ENCODE measurements at places on chromosomes 16 and 17.

- no peaks in the 10 kb centered on the region for H3K36me3 ChIP-seq
- peaks cover 63% of the 10 kb centered on the region for H3K4me1 ChIP-seq
- peak overlapping the region; percentile 89 for H3K27ac ChIP-seq
- H3K4me3 ChIP-seq, result peak overlapping the region; percentile 45
These were observed 43.5 kb downstream of the GPRC5B start for GRCh38 chr16:19841184-19841583.

DNA sequence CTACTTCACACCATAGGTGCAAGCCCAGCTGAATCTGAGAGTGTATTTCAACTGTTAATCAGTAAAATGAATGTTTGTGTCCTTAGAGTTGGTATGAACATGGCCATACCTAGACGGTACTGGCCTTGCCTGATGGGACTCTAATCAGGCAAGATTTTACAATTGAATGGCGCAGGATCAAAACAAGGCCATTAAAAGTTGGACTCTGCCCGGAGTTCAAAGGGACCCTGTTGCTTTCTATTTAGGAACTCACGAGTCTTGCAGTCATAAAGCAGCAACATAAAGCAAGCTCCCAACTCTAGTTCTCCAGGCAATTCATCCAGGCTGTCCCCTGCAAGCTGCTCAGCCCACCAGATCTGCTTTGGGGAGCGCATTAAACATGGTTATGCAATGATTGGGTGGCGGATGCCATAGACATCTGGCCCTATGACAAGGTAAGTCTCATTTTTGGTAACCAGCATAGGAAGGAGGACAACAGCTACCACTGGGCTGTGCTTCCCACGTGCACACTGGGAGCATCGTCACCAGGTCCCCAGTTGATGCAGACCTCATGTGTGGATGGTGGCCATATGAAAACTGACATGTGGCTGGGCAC lies 8.8 kb downstream of the TMEM186 start:
- no peaks in the 10 kb centered on the region for H3K36me3 ChIP-seq
- no peak overlapping the region for H3K4me3 ChIP-seq
- no peak overlapping the region for H3K27ac ChIP-seq
- DNase-seq, result no peak
- H3K4me1 ChIP-seq, result no peaks in the 10 kb centered on the region

GRCh38 chr17:17508019-17508535 lies 11.9 kb upstream of the RASD1 start:
- H3K27me3 ChIP-seq, result no peaks in the 10 kb centered on the region
- no peaks in the 10 kb centered on the region for H3K36me3 ChIP-seq
- no peak overlapping the region for H3K4me3 ChIP-seq
- H3K4me1 ChIP-seq, result peaks cover 16% of the 10 kb centered on the region

- H3K27me3 ChIP-seq, result no peaks in the 10 kb centered on the region
- H3K36me3 ChIP-seq, result no peaks in the 10 kb centered on the region
These were observed 1.6 kb upstream of the MRPL58 start for GRCh38 chr17:75010683-75011400.

GRCh38 chr17:72301887-72302286 lies 181.1 kb downstream of the SOX9 start:
- no peaks in the 10 kb centered on the region for H3K4me1 ChIP-seq
- H3K36me3 ChIP-seq, result no peaks in the 10 kb centered on the region
- H3K27me3 ChIP-seq, result no peaks in the 10 kb centered on the region
- no peak overlapping the region for H3K4me3 ChIP-seq

GRCh38 chr17:61456688-61457225 lies 4.5 kb downstream of the TBX4 start:
- no peaks in the 10 kb centered on the region for H3K36me3 ChIP-seq
- no peak for DNase-seq
- H3K4me3 ChIP-seq, result no peak overlapping the region
- H3K4me1 ChIP-seq, result no peaks in the 10 kb centered on the region

DNA sequence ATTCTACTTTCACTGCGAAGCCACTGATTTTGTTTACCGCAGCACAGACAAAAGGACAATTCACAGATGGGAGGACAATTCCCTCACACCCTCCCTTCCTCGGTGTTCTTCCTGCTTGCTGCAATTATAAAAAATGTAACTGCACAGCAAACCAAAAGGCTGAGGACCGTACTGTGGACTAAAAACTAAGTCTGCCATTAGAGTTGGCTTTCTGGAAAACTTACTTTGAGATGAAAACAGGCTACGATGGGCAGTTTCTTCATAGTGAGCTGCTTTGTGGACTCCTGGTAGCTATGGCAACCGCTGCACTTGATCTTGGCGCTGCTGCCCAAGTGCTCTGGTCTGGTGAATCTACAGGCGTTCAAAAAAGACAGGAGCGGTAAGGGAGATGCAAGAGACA lies 35.2 kb downstream of the USP22 start:
- no peaks in the 10 kb centered on the region for H3K27me3 ChIP-seq
- H3K27ac ChIP-seq, result no peak overlapping the region
- DNase-seq, result peak; percentile 1
- no peak overlapping the region for H3K4me3 ChIP-seq

DNA sequence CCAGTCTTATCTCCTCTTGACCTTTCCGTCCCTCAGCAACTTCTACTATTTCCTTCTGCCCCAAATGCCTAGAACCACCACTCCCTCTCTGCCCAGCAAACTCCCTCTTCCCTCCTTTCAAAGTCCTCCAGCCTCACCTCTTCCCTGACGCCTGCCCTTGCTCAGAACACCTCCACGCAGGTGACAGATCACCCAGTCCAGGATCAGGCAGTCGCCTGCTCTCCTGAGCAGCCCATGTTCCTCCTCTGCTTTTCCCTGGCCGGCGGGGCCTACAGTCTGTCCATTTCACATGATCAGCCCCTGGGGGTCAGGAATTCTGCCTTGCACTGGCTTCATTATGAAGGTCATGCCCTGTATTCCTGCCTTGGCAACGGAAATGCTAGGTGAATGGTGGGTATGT lies 422 bp downstream of the CD300LF start:
- no peaks in the 10 kb centered on the region for H3K36me3 ChIP-seq
- H3K4me1 ChIP-seq, result no peaks in the 10 kb centered on the region
- H3K27me3 ChIP-seq, result peaks cover 24% of the 10 kb centered on the region
- no peak overlapping the region for H3K4me3 ChIP-seq

GRCh38 chr16:19071811-19072777 lies 4.7 kb downstream of the COQ7 start:
- peaks cover 4% of the 10 kb centered on the region for H3K36me3 ChIP-seq
- no peak overlapping the region for H3K4me3 ChIP-seq
- no peak overlapping the region for H3K27ac ChIP-seq
- H3K4me1 ChIP-seq, result peaks cover 32% of the 10 kb centered on the region
- peak; percentile 25 for DNase-seq

DNA sequence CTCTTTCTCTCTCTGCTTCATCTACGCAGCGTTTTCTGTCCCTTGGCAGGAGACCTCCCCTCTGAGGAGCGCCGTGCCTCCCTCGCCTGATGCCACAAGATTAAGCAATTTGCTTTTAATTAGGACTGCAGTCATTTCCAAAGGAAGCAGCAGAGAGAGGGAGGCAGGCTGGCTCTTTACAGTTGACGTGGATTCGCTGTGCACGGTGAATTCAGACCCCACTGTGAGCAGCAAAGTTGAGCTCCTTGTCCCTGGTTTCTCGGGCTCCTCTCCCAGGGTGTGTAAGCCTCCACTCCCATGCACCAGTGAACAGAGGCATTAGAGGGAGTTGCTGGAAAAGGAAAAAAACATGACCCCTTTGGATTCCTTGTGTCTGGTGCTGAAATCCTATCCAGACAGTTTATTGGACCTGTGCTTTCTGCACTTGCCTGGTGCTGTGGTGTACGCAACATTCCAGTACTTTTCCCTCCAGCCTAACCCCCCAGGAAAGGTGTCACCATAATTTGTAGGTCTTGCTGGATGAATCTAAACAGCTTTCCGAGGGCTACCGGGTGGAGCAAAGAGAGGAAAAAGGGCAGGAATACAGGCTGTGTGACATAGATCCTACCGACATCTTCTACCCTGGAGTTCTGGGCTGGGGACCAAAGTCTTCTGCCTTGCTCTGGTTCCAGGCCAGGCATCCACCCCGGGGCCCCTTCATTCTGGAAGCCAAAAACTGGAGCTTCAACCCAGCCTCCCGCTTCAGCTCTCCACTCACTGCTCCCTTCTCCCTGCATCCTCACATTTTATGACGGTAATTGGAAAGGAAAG lies 171.0 kb downstream of the MAF start:
- no peak overlapping the region for H3K4me3 ChIP-seq
- H3K27ac ChIP-seq, result no peak overlapping the region
- no peak for DNase-seq
- H3K36me3 ChIP-seq, result no peaks in the 10 kb centered on the region
- peaks cover 8% of the 10 kb centered on the region for H3K4me1 ChIP-seq

DNA sequence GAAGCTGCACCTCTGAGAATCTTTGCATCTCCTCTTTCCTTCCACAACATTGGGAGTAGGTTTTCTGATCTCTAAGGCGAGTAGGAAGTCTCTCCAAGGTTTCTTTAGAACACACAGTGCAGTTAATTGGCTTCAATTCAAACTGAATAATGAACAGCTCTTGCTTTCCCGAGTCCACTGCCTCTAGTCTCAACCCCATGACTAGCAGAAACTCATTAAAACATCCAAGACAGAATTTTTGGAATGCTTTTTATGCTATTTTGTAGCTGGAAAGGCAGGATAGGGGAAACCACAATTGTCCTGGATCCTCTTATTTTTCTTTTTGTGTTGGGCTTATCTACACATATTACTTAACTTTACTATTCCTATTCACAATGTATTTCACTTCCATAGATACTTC lies 206.6 kb downstream of the CDH8 start:
- H3K27ac ChIP-seq, result no peak overlapping the region
- H3K4me1 ChIP-seq, result no peaks in the 10 kb centered on the region

DNA sequence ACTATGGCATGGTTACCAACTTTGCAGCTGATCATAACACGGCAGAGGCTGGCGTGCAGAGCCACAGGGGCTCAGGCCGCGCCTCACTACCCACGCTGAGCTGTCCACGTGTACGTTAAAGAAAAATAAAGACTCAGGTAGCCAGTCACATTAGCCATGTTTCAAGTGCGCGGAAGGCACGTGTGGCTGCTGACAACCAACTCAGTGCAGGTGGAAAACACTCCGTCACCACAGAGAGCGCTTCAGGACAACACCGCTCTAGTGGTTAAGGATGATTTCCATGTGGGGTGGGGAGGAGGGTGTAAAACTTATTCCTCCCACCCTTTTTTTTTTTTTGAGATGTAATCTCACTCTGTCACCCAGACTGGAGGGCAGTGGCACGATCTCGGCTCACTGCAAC lies 33.8 kb downstream of the ZCCHC14 start:
- peaks cover 32% of the 10 kb centered on the region for H3K36me3 ChIP-seq
- H3K4me1 ChIP-seq, result peaks cover 29% of the 10 kb centered on the region
- H3K27ac ChIP-seq, result no peak overlapping the region
- H3K27me3 ChIP-seq, result no peaks in the 10 kb centered on the region

GRCh38 chr16:47004652-47005051 lies 31.2 kb upstream of the DNAJA2 start:
- H3K4me3 ChIP-seq, result no peak overlapping the region
- no peak for DNase-seq
- H3K27ac ChIP-seq, result no peak overlapping the region
- H3K4me1 ChIP-seq, result no peaks in the 10 kb centered on the region
